ENCODE measurements at places on chromosomes 4 and X.

- no peak for DNase-seq
These were observed 271.2 kb downstream of the RAB28 start for GRCh38 chr4:13212936-13213335.

DNA sequence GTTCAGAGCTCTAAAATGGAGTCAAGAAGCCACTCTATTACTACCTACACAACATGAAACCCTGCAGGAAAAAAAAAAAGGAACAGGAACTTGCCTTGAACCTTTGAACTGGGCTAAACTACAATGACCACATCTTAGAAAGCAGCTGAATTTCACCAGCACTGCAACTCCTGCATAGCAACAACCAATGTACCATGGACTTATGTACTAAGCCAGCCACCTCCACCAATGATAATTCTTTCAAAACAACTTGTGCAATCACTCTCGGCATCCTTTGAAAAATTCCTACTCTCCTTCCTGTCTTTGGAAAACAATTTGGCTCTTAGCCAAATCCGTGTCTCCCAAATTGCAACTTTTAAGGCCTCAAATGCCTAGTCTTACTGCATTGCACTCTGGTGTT is 26.8 kb upstream of the FMR1 start:
- no peak for DNase-seq

- no peak for DNase-seq
These were observed 21.1 kb downstream of the ACOX3 start for GRCh38 chr4:8419222-8420041.

DNA sequence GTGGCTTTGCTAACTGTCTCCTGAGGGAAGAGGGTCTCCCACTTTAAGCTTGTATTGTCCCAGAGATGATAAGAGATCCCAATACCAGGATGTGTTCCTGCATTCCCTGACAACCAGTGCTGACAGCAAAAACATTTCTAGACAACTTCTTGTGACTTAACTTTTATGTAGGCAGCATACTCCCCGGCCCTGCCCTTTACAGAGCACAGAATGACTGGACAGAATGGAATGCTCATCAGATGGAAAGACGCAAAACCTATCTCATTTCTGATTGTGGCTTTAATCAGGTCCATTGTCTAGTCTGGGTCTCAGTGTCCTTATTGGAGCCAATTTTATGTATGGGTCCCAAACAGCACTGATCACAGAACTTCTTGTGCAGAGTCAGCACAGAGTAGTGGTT is 18.2 kb upstream of the PLAC1 start:
- DNase-seq = no peak

DNA sequence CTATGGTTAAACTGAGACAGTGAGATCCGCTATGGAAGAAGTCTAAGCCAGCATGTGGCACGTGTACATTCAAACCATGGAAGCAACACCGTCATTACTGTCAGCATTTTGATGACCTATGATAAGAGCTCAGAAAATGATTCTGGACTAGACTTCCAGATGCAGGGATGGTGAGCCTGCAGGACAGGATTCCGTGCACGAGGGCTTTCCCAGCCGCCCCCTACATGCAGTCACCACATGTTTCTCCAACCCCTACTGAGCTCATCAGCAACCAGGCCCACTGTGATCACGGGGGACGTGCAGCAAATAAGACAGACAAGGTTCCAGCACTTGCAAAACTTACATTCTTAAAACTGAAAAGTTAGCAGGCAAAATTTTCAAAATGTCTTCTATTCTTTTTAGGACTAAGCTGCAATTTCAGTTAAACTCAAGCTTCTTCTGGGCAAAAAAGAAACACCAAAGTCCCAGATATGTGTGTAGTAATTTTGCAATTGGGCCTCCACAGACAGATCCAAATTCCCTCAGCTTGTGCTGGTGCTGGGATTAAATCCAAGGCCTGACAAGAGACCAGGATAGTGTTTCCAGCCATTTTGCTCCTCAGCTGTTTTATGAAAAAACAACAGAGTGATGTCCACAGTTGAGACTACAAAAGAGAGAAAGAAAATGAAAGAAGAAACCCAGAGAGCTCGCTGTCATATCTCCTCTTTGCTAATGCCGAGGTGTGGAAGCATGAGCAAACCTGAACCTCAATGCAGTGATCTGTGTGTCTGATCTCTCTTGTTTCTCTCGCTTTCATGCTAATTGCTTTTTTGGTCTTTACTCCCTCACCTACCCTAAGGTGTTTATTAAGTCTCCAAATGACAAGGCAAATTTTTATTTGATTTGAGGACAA is 118.2 kb downstream of the AFAP1 start:
- DNase-seq = no peak

- DNase-seq = no peak
These were observed 80.2 kb downstream of the DIAPH2 start for GRCh38 chrX:96764864-96765263.

- no peak for DNase-seq
These were observed 68.7 kb downstream of the SORCS2 start for GRCh38 chr4:7261087-7261486.

- DNase-seq = no peak
These were observed 45.7 kb downstream of the GPAT3 start for GRCh38 chr4:83581411-83582288.

GRCh38 chr4:74967324-74967723 is 34.4 kb downstream of the PARM1 start:
- DNase-seq = no peak

GRCh38 chrX:19758539-19758938 is 128.9 kb downstream of the SH3KBP1 start:
- no peak for DNase-seq

DNA sequence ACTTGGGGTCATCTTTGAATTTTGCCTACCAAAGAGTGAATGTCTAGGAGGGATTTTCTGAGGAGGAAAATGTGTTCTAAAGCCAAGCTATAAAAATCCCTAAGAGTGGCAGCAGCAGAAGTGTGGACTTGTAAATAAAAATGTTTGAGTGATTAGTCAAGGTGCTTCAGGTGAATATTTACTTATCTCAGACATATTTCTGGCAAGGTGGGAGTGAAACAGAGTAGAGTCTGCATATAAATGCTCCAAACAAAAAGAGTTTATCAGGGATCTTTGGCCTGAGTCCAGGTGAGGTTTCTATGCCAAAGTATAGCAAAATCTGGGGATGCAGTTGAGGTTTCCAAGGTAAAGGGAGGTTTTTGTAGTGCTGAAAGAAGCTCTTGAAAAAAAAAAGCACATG is 19.7 kb downstream of the CYSLTR1 start:
- no peak for DNase-seq

- DNase-seq = no peak
These were observed 103.9 kb upstream of the FAT1 start for GRCh38 chr4:186827534-186827897.

DNA sequence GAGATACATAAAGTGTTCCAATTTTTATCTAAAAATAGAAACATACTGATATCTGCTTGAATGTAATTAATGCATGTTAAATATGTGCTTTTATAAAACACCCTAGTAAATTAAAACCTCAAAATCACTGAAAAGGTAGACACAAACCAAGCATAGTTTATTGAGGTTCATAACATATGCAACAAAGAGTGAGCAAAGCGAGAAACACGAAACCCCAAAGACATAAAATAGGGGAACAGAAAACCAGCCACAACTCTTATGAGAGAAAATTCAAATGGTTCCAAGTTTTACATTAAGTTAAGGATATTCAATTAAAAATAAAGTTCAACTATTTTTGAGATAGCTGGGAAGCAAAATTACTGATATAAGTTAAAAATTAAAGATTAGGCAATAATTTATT is 336.4 kb upstream of the AGA start:
- no peak for DNase-seq

DNA sequence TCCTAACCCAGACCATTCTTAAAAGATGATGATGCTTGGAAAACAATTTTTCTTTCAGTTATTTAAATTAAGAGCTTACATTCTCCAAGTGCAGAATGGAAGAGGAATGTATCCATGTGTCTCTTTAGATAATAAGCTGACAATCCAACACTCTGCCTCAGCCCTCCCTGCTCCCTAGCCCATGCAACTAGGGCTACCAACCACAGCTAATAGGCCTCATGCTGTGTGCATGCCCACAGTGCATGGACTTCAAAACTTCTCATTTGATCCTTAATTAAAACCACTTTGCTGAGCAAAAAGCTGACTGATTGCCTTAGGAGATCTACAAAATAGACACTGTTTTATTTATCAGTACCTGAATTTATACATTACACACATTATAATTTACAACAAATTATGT is 473.9 kb downstream of the GALNTL6 start:
- no peak for DNase-seq

DNA sequence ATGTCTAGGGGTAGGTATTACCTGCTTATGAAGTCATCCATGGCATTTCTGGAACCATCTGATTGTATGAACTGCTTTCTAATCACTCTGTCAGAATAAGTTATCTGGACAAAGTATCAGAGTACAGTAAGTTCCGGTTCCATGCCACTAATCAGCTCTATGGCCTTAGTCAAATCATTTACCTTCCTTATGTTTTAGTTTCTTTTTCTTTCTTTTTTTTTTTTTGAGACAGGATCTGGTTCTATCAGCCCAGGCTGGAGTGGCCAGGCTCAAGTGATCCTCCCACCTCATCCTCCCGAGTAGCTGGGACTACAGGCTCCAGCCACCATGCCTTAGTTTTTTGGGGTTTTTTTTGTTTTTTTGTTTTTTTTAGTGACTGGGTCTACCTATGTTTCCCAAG is 11.5 kb downstream of the XIAP start:
- DNase-seq = no peak

DNA sequence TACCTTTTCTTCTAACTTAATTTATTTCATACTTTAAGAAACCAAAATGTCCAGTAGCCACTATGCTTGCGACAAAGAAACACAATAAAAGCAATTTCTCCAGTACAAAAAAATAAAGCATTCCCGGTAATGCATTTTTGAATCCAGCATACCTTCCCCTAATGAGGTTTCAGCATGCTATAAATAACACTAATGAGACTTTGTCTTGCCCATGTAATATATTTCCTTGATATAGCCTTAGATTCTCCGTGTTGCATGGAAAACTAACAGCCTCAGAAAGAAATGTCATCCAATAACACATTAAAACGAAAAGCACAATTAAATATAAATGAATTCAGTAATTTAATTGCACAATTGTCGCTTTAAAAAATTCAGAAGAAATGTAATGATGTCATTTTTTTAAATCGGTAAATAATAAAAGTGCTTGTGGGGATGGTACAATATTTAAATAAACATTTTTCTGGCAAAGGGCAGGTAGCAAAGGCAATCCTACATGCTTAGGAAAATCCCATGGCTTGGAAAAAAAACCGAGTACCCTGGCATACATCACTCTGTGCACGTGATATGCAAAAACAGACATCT is 225.2 kb upstream of the PPARGC1A start:
- DNase-seq = no peak

GRCh38 chr4:105058177-105058812 is 88.4 kb upstream of the TET2 start:
- DNase-seq = no peak

DNA sequence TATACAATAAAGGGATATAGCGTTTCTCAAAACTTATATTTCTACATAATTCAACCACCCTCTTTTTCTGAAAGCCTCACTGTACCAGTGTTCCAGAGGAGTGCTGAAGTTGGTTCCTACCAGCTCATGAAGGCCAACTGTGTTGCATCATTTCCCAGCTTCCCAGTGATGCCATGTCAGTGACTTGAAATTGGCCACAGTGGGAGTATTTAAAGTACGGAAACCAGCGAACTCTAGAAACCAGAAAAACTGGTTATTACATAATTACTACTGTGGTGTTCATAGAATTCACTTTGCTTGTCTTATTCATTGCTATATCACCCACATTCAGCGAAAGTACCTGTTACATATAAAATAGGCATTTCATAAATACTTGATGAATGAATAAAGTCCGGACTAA is 135.4 kb downstream of the GC start:
- DNase-seq = no peak

All from stimulated activated CD4-positive, alpha-beta T cell treated with anti-CD3 and anti-CD28 coated beads, Interleukin-1b, Interleukin-23, amount 100 ng/mL, for 1 hour (primary cell).